ENCODE measurements at places on chromosomes 2 and 18.

DNA sequence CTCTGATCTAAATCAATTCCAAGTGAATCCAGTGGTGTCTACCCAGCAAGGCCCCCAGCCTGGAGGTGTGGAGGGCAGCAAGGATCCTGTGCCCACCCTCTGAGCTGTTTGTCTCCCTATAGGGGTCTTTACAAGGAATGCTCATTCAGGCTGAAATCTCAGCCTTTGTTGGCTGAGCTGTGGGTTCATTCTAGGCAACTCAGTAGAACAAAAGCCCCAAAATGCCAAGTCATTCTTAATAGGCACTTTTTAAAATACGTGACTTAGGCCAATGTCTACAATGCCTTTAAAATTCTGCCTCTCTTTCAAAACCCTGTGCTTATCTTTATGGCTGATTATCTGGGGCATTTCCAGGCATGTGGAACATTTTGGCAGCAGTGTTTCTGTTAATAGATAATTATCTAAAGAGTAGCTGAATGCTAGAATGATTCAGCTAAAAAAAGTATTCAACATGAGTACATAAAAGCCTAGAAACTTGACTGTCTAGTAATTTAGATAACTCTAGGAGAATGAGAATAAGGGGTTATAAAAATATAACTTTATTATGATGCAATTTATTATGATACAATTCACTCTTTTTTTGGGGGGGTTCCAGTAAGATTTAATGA lies 7.4 kb downstream of the UGT1A6 start:
- no peak for DNase-seq

GRCh38 chr18:51278045-51278649 lies 80.7 kb upstream of the MEX3C start:
- peak; percentile 33 for DNase-seq

GRCh38 chr2:189579585-189580186 lies 900 bp downstream of the SLC40A1 start:
- DNase-seq = no peak

DNA sequence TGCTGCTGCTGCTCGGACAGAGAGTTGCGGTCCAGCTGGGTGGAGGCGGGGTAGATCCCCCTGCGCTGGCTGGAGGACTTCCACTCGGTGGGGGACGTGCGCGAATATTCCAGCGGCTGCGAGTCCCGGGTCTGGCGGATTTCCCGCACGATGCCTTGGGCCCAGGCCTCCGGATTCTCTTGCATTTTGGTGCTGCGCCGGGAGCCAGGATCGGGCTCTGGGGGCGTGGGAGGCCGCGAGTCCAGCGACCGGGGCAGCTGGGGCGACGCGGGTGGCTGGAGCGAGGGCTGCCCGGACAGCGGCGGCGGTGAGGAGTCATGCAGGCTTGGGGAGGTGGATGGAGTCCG lies 4.8 kb downstream of the NT5C1B start:
- DNase-seq = no peak

- DNase-seq = no peak
Measured at GRCh38 chr2:75994759-75995158, 284.0 kb upstream of the GCFC2 start.

- no peak for DNase-seq
Measured at GRCh38 chr2:159160412-159160811, 126.1 kb downstream of the WDSUB1 start.

- DNase-seq = no peak
Measured at GRCh38 chr2:138676619-138677021, 103.6 kb downstream of the NXPH2 start.

DNA sequence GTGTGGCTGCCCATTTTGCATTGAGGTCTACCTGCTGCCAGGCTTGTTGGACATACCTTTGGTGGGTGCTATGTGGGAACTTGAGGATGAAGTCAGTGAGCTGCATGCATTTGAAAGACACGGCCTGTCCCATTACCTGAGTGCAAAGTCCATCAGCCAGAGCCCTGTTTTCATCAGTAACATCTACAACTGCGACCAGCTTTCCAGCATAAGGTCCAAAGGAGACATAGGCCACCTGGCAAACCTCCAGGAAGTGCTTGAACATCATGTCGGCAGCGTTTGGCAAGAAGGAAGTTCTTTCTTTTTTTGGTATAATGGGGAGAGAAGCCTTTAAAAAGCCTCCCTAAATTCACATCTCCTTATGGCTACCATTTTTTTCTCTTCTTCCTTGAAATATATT lies 143.1 kb downstream of the FAM161A start:
- DNase-seq = no peak

GRCh38 chr2:172640389-172640788 lies 84.5 kb downstream of the PDK1 start:
- DNase-seq = no peak

DNA sequence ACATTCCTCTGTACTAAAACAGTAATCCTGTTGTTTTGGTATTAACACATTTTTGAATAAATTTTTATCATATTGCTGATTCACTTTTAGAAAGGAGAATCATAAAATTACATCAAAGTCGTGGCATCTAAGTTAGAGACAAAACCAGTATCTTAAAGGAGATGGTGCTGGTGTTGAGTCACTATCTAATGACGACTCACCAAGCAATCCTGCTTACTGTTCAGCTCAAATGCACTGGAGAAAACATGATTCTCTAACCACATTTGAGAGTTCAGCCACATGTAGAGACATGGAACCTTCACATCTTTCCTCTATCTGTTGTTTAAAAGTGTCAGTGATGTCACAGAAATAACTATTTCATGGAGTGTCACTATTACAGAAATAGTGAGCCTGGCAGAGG lies 473.8 kb downstream of the TGIF1 start:
- DNase-seq = no peak

GRCh38 chr2:159944874-159945273 lies 117.5 kb downstream of the PLA2R1 start:
- DNase-seq = no peak
